ENCODE measurements at places on chromosomes 13 and 19.

DNA sequence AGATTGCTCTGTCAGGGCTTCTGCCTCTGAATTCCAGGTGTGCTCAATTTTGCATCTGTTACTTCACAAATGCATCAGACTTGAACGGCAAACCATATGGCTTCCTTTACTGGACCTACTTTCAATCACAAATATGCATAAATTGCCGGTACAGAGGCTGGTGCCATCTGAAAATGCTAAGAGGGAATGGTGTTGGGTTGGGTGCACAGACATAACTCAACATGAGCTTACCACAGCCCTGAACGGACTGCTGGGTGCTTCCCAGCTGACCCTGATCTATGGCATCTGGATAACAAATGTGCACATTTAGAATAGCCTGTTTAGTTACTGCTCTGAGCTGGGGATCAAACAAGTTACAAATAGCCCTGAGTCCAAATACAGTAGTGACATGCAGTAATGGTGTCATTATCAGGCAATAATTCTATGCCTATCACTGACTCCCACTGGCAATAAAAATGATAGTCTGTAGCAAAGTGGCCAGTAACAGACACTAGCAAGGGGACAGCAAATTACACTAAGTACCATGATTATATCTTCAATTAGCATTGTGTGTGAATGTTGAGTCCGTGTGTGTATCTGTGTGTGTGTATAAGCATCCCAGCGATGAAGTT is 927.3 kb downstream of the DIAPH3 start:
- no peak for DNase-seq

- no peak for DNase-seq
Observed at GRCh38 chr19:17101686-17102628, 26.4 kb downstream of the MYO9B start.

- no peak for DNase-seq
Observed at GRCh38 chr13:95440441-95441088, 112.0 kb upstream of the CLDN10 start.

- DNase-seq, result peak; percentile 91
Observed at GRCh38 chr13:102800145-102801041, 1.5 kb downstream of the BIVM start.

DNA sequence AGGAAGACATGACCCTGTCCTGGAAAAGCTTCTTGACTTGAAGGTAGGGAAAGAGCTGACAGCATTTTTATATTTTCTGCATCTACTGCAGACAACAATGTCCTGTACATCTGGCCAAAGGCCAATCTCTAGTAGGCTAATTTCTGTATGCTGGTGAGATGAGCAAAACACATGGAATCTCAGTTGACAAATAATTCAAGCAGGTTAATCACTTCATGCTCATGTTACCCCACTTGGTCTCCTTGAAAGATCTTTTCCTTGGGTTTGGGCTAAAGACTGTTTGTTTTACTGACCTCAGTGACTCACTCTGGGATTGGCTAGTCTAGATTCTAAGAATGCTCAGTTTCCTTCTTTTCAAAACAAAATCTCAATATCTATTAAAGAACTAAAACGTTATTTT is 298.8 kb downstream of the LMO7 start:
- no peak for DNase-seq

- DNase-seq, result no peak
Observed at GRCh38 chr13:110183910-110184309, 123.0 kb downstream of the COL4A1 start.

DNA sequence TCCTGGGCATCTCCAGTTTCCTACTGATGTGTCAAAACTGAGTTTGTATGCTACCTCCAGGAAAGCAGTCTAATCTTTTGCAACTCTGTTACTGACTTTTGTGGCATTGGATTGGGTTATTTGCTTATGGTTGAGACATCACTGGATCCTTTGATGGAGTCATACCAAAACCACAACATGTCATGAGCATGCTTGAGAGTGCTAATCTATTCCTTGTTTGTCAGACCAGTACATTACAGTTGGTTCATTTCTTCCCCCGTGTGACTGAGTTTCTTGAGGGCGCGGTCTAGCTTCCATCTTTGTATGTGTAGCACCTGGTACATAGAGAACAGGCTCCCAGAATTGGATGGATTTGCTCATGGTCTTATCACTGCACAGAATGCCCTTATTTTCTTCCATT is 43.2 kb downstream of the SUGT1 start:
- DNase-seq, result peak; percentile 80

DNA sequence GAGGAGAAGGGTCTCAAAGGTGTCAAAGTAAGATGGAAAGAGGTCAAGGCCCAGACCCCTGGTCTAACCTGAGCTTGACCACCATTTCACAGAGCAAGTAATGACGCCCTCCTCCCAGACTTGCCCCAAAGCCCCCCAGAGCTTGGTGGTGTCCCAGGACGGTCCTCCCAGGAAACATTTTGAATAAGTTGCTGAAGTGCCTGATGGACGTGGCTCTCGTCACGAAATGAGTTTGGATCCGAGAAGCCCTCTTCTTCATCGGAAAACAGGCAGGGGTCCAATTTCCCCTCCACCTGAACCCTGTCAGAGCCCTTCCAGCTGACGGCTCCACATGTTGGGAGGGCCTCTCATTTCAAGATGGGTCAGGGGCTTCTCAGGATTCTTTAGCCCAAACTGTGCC is 54.5 kb upstream of the TPM4 start:
- DNase-seq, result no peak

- no peak for DNase-seq
Observed at GRCh38 chr13:103039183-103039582, 27.0 kb downstream of the SLC10A2 start.

- no peak for DNase-seq
Observed at GRCh38 chr19:2650515-2650914, 52.0 kb downstream of the GNG7 start.

DNA sequence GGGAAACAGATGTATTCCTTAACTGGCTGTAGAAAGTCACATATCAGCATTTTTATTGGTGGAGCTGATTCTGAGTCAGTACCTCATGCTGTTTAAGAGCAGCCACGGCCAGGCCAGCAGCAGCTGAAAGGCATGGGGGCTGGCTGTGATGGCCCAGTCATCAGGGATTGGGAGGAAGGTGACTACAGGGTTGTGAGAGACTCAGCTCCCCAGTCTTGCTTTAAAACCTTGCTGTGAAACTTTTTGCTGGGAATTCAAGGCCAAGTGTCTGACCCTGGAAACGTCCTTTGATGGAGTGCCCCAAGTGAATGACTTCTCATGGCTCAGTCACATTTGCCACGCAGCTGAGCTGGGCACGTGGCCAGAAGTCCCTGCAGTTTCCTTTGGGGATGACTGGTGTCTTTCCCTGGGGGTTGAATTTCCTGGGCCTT is 39.1 kb upstream of the RNF113B start:
- DNase-seq, result no peak

DNA sequence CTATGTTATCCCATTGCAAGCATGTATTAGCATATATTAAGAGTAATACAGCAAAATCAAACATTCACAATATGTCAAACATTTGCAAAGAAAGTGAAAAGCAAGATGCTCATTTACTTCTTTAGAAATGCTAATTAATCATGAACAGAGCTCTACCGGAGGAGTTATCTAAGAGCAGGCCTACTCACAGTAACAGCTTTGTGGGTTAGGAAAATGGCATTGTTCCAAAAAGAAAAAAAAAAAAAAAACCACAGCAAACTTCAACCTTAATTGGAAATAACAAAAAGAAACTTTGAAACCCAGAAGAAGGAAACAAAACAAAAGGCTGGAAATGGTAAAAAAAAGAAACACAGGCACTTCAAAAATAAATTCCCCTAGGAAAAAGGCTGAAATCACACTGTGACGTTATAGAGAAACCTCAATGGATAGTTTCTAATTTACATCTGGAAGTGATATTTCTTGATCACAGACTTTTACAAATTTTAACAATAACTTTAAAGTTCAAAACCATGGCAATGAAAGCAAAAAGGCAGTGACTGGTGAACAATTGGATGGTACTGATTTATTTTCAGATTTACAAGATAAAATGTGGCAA is 1236.8 kb upstream of the SPRY2 start:
- DNase-seq, result no peak

- peak; percentile 26 for DNase-seq
Observed at GRCh38 chr19:46218160-46218559, 11.4 kb upstream of the IGFL1 start.
